Stimulated activated CD4-positive, alpha-beta T cell treated with anti-CD3 and anti-CD28 coated beads, TNF-alpha, amount 100 ng/mL, for 24 hours (primary cell): ENCODE measurements at places on chromosomes 16 and 17.

DNA sequence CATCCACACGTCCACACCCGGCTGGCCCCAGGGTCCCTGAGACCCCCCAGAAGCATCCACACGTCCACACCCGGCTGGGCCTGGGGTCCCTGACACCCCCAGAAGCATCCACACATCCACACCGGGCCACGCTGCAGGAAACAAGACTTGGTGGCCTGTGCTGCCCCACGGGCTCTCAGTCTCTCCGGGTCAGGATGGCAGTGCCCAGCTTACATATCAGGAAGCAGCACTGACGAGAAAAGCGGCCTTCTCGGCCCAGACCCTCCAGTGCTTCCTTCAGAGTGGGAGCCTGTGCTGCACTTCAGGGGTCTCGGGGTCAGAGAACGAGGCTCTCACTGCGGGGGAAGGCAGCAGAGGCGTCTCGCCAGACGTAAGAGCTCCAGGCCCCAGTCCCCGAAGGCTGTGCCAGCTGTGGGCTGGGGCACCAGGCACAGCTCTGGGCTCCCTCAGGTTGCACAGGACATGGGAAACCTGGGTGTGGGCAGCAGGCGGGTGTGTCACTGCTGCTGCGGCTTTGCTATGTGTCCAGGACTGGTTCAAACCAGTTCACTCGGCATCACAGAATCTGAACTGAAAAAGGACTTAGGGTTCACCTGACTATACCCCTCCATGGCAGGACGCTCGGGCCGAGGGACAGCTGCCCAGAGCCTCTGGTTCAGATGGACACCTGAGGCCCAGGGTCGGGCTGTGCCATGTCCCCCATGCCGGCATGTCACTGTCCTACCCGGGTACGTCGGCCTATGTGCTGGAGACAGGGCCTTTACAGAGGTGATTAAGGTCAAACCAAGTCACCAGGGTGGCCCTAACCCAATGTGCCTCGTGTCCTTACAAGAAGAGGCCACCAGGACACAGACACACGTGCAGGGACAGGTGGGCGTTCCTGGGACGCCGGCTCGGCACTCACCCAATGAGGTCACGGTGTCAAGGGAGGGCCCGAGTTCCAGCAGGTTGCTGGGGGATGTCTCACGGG is 40.2 kb upstream of the CHMP6 start:
- no peak for DNase-seq

DNA sequence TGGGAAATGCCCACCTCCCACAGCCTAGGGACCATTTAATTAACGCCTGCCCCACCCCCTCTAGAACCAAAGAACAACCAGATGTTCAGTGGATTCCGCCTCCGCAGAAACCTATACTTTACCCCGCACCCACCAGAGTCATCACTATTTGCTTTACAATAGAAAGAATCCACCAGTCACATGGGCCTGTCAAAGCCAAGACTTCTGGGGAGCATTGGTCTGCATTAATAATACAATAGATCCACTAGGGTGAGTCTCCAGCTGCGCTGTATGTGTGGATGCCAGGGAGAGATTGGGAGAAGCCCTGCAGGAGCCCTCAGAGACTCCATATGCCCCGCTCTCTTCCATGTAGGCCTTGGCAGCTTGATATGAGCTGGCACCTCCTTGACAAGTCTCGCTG is 31.3 kb downstream of the CLEC19A start:
- DNase-seq, result no peak

GRCh38 chr16:75087375-75087979 is 29.1 kb downstream of the LDHD start:
- no peak for DNase-seq

DNA sequence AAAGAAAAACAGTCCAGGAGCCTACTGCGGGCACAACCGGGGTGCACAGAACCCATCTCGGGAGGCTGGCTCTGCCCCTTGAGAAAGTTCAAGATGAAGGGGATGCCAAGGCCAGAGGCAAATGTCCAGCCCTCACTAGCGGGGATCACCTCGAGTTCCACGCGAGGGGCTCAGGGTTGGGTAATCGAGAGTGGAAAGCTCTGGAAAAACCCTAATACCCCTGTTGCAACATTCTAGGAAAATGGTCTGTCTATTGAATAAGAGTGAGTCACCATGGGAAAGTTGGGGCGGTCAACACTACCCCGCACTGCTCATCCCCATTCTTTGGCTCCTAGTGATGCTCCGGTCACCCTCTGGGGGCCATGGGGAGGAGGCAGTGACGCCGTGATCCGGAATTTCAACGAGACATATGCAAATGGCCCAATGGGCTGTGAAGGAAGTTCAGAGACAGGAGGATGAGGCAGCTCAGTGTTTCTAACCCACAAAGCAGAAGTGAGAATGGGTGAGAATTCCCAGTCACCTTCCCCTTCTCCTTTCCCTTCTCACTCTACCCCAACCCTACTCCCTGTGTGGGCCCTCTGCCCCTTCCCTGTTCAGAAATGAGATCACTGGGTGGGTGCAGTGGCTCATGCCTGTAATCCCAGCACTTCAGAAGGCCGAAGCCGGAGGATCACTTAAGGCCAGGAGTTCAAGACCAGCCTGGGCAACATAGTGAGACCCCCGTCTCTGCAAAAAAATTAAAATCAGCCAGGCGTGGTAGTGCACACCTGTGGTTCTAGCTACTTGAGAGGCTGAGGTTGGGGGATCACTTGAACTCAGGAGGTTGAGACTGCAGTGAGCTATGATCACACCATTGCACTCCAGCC is 22.4 kb downstream of the SOCS3 start:
- no peak for DNase-seq

DNA sequence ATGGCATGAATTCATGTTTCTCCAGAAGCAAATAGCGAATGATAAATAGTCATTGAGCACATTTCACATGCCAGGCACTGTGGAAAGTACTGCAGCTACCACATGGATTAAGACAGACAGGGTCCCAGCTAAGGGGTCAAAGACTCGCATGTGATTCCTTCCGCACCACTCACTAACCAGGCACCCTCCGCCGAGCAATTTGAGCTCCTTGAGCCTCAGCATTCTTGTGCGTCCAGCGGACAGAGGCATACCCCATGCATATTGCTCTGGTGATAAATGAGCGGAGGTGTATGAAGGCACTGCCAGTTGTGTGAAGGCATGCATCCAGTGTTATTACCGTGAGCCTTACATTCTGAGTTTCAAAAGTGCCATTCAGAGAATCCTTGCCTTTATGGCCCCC is 358.7 kb downstream of the HS3ST4 start:
- no peak for DNase-seq

DNA sequence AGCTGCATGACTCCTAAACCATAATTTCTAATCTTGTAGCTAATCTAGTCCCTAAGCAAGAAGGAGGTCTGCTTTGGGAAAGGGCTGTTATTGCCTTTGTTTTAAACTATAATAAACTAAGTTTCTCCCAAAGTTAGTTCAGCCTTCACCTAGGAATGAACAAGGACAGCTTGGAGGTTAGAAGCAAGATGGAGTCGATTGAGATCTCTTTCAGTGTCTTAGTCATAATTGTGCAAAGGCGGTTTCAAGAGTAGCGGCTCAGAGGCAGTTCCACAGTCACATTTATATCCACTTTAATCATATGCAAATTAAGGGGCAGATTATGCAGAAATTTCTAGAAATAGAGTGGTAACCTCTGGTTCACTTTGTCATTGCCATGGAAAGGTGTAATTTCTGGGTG is 17.4 kb downstream of the DRC7 start:
- DNase-seq, result no peak

DNA sequence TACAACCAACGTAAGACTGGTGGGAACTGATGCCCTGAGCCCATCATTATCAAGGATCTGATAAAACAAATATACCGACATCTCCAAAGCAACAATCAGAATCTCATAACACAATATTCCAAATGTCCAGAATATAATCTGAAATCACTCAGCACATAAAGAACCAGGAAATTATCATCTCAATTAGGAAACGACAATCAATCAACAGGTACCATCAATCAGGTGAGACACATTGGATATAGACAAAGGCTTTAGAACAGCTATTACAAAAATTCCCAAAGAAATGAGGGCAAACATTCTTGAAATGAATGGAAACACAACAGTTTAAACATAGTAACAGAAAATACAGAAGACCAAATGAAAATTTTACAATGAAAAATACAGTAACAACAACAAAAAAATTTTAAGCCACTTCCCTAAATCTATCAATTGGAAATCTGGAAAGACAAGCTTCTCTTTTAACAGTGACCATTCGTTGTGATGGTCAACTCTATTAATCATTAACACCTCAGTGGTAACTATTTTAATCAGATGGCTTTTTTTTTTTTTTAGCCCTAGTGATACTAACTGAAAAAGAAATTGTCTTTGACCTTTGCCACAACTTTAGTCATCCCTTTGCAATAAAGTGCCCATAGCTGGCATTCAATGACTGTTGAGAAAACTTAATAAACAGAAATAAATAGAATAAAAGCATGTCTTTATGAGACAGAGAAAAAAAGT is 70.4 kb downstream of the USP32 start:
- no peak for DNase-seq

DNA sequence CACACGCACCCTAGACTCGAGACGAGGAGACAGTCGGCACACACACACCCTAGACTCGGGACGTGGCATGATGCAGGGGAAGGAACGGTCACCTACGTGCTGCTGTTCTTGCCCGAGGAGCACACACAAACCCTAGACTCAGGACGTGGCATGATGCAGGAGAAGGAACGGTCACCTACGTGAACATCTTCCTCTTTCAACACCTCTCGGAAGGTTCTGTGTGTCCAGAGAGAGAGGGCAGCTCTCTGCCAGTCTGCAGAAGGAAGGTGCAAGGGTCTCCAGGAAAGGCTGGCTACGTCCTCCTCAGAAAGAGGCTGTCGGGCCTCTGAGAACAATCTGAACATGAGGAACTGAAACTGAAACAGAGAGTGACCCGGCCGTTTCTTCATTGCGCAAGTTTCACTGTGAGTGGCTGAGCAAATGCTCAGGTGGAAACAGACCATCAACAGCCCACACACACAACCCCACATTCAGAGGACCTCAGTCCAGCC is 43.4 kb downstream of the ZNF276 start:
- no peak for DNase-seq

DNA sequence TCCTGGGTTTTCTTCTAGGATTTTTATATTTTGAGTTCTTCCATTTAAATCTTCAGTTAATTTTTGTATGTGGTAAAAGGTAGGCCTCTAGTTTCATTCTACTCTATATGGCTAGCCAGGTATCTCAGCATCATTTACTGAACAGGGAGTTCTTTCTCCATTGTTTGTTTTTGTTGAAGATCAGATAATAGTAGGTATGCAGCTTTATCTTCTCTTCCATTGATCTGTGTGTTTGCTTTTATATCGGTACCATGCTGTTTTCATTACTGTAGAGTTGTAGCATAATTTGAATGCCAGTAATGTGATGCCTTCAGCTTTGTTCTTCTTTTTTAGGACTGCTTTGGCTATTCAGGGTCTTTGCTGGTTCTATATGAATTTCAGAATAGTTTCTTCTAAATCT is 77.3 kb downstream of the USP22 start:
- DNase-seq, result no peak

- DNase-seq, result no peak
These were observed 5.7 kb downstream of the TK2 start for GRCh38 chr16:66544016-66544757.

DNA sequence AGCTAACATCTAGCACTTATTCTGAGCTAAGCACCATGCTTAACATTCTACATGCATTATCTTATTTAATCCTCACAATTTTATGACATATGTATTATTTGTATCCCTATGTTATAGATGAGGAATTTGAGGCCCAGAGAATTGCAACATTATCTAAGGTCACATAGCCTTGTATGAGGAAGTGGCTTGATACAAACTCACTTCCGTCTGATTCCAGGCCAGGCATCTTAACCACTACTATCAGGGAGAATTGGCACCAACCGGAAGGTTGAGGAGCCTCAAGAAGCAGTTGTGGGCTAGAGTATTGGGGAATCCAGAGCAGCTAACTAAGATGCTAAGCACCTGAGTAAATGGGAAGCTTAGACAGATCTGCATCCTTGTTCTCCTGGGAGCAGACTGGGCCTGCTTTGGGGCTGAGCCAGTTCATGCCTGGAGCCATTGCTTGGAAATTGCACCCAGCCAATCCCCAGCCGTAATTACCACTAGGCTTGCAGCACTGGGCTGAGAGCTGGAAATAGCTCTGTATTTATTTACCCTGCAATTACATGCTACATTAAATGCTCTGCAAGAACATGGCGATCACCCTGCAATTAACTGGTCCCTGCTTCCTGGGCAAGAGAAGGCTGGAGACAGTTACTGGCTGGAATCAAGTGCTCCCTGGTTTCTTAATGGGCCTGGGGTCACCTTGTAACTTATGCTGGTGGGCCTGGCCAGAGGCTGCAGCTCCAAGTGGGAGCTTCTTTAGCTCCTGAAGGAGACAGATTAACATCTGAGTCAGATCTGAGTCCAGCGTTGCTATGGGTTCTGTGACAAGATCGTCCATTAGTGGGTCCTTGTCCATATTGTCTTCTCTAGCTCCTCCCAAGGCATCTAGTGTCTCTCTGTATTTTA is 273.1 kb upstream of the CCL2 start:
- DNase-seq, result no peak

DNA sequence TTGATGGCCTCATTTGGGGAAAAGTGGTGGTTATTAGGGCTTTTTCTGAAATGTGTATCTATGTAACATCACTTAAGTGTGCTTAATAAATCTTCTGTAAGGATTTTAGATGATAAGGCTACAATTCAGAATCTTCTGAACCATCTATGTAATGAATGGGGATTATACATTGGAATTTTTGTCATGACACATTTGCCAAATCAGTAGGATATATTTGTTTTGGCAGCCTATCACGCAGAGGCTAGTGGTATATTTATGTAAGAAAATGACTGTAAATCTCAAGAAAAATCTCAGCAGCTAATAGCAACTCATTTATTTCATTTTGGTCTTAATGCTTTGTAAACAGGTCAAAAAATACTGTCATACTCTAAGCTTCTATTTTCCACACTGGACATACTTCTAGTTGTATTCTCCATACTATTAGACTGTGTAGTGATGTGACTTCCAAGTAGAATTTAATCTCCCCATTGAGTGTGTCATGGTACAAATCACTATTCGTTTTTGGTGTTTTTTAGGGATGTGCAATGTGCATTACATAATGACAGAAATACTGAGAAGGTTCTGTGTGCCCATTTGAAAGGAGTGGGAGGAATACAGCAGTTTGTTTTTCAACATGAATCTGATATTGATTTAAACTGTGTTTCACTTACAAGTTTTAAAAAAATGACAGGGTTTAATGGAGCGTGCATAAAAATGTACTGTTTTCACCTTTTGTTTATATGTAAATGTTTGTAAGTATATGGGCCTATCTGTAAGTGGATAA is 29.2 kb downstream of the CLUH start:
- DNase-seq, result no peak

DNA sequence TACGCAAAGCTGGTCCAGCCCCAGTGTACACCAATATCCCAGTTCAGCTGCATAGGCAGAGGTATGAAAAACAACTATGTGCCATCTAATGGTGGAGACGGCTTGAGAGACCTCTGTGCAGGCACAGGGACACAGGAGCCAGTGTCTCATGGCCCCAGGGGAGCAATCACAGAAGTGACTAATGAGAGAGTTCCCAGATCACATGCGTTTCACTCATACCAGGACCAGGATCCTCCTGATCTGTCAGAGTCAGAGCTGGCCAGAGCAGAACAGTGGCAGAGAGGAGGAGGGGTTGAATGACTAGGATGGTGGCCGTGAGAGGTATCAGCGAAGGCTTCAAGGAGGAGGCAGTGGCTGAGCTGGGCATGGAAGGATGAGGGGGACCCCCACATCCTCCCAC is 41.1 kb downstream of the TMEM132E start:
- DNase-seq, result no peak

- no peak for DNase-seq
These were observed 52.6 kb upstream of the KDM6B start for GRCh38 chr17:7781429-7781828.

- no peak for DNase-seq
These were observed 7.6 kb downstream of the SCPEP1 start for GRCh38 chr17:56985371-56986162.
